Neural crest cell (in vitro differentiated cells): ENCODE measurements at places on chromosomes 2 and 18. TPM values are rescaled to one million over a fixed set of nuclear protein-coding genes. Genes with fewer than 3 reads are reported as not detected.

DNA sequence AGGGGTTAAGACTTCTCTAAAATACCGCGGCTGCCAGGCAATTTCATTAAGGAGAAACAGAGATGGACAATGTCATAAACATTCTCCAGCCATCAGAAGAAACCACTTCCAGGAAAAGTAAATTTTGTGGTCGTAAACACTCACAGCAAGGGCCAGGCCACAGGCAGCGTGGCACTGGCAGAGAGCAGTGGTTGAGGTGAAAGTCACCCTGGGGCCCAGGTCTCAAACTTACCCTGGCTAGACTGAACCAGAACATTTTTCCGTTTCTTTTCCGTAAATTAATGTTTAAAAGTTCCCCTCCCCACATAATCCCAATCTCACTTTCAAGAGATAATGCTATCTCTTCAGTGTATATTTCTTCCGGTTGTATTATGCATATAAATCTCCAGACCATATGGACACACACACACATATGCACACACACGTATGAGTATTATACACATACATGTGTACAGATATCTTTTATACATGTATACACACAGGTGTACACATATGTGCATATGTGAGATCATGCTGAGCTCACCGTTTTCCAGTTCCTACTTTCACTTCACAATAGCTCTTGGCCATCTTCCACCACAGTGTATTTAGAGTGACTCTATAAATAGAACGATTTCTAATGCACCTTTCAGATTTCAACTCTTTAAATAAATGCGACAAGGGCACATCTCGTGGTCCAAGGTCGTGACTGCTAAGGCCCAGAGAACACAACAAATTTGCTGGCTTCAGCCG is 90.1 kb downstream of the MALT1 start:
- no peak for DNase-seq

GRCh38 chr2:109188496-109188890 is 59.5 kb downstream of the SH3RF3 start:
- DNase-seq: no peak

DNA sequence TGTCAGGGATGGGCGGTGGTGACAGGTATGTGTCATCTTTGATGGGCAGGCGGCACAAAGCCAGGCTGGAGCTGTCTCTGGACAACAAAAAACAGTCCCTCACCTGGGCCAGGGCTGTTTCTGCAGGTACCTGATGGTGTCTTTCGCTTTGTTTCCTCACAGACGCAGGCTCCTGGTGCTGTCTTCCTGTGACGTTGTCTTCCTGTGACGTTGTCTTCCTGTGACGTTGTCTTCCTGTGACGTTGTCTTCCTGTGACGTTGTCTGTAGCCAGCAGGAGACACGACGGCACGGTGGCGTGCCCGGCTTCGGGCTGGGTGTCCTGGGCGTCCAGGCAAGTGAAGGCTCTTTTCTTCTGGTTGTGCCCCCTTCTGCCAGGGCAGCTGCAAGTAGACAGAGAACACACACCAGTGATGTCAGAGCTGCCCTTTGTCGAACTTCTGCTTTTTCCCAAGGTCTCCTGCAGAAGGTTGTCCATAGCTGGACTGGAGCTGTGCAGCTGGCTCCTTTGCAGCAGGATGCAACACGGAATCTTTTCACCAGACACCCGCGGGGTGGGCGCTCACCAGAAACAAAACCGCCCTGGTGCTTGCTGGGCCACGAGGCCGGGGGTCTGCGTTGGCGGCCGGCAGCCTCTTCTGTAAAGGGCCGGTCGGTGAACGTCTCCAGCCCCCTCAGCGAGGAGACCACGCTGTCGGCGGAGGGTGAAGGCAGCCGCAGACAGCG is 21.1 kb downstream of the GPR35 start:
- DNase-seq: no peak

DNA sequence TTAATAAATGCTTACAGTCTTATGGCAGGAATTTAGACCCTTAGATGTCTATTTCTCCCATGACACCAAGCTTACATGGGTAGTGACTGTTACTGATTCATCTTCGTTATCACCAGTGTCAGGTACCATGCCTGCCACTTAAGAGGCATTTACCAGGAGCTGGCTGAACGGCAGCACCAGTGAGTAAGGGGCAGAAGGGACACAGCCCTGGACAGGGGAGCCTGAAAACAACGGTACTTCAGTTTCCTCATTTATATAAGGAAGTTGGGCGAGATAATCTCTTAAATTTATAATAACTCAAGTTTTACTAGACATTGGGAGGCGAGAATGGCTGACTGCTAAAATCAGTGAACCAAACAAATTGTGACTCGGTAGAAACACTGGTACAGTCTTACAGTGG is 1.2 kb downstream of the COA5 start:
- DNase-seq: no peak

- no peak for DNase-seq
Observed at GRCh38 chr2:54516842-54517241, 60.7 kb downstream of the SPTBN1 start.

- no peak for DNase-seq
Observed at GRCh38 chr2:185638771-185639170, 99.8 kb upstream of the FSIP2 start.

- DNase-seq: no peak
Observed at GRCh38 chr2:64487256-64488049, 33.5 kb downstream of the LGALSL start.

DNA sequence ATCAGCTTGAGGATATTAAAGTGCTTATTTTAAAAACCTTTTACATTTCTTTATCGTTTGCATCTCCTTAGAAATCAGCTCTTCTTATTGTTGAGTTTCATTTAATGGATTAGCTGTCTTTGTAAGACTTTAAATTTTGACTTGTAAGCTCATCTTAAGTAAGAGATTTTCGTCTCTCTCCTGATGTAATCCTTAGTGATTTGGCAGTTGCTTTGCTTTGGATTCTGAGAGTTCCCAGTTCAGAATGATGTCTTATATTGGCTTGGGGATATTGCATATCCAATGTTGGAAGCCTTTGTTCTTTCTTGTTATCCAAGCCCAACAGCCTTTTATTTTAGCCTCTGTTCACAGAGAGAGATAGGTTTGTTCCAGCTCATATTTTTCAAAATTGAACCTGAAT is 212.1 kb downstream of the ARL6IP6 start:
- no peak for DNase-seq

TTN gene
- total RNA-seq: under 0.01 TPM in 2 replicates

C18orf63 gene
- not detected in 2 replicates for total RNA-seq

CHRNA1 gene
- total RNA-seq: 0.14 TPM in 1 of 2 replicates, not detected in the other
